Bronchial epithelial cell (primary cell): ENCODE measurements at places on chromosomes 1 and 21. TPM values are rescaled to one million over a fixed set of nuclear protein-coding genes. Genes with fewer than 3 reads are reported as not detected.

The NTMT2 gene
- total RNA-seq, result not detected in 2 replicates

The CFHR2 gene
- not detected in 2 replicates for total RNA-seq

The C1orf56 gene
- total RNA-seq, result 0.53 and 0.64 TPM in 2 replicates

The FAM3B gene
- total RNA-seq, result not detected in 2 replicates

The HP1BP3 gene
- 102 and 131 TPM in 2 replicates for total RNA-seq

The RSPH1 gene
- under 0.01 and 0.38 TPM in 2 replicates for total RNA-seq

The ETNK2 gene
- total RNA-seq, result 58.7 and 70.4 TPM in 2 replicates

The PRKAA2 gene
- 2.1 and 4.0 TPM in 2 replicates for total RNA-seq

The KRTAP7-1 gene
- total RNA-seq, result not detected in 2 replicates

The DPT gene
- not detected in 2 replicates for total RNA-seq

The IVNS1ABP gene
- 34.8 and 72.7 TPM in 2 replicates for total RNA-seq

The CD52 gene
- not detected in 2 replicates for total RNA-seq

The TENT5C gene
- total RNA-seq, result 0.53 and 1.2 TPM in 2 replicates

The C1orf141 gene
- not detected in 2 replicates for total RNA-seq

The ARHGEF16 gene
- total RNA-seq, result 14.5 and 21.6 TPM in 2 replicates

The EXTL2 gene
- total RNA-seq, result 1.3 and 2.6 TPM in 2 replicates

The ZBTB8B gene
- not detected in 2 replicates for total RNA-seq

The AMPD1 gene
- 0.13 TPM in 1 of 2 replicates, not detected in the other for total RNA-seq

The CA14 gene
- not detected in 2 replicates for total RNA-seq

The GBP6 gene
- total RNA-seq, result 12.4 and 67.2 TPM in 2 replicates

The TMEM51 gene
- 5.3 and 6.4 TPM in 2 replicates for total RNA-seq

The LCE1E gene
- total RNA-seq, result not detected in 2 replicates

The DCDC2B gene
- total RNA-seq, result not detected in 2 replicates

The FAM177B gene
- 0.38 TPM in 1 of 2 replicates, not detected in the other for total RNA-seq

The NGF gene
- 1.1 and 6.1 TPM in 2 replicates for total RNA-seq

The AJAP1 gene
- 0.13 and 0.26 TPM in 2 replicates for total RNA-seq

The HSD11B1 gene
- total RNA-seq, result 4.1 and 10.5 TPM in 2 replicates

The ZNF648 gene
- not detected in 2 replicates for total RNA-seq

The GJA9 gene
- 0.26 TPM in 1 of 2 replicates, not detected in the other for total RNA-seq
